Activated T-helper 1 cell treated with anti-CD3 and anti-CD28 coated beads, Interleukin-12 subunit alpha, Interleukin-12 subunit beta, Interleukin-2, Interleukin-4 antibody, amounts not matched to agents 30 ng/mL and 10 ng/mL and 1 ng/mL, durations not matched to agents 14 hours and 24 hours and 36 hours (primary cell): ENCODE measurements at places on chromosomes 7 and 10.
A peak's percentile ranks its signal among the peaks of the same experiment; 100 is the strongest.

DNA sequence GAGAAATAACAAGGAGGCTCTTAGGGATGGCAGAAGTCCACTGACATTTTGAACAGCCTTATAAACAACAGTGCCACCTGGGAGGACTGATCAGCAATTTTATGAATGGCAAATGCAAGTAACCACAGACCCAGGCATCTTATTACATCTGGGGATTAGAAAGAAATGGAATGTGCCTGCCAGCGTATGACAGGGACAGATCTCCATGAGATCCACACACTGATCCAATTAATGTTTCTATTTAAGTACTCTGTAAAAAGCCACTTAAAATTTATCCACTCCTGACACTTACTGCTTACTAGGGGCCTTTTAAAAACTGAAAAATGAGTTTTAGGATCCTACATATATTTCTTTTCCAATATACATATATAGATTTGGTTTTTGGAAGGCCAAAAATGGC is 28.6 kb downstream of the PARD3 start:
- DNase-seq, result no peak

DNA sequence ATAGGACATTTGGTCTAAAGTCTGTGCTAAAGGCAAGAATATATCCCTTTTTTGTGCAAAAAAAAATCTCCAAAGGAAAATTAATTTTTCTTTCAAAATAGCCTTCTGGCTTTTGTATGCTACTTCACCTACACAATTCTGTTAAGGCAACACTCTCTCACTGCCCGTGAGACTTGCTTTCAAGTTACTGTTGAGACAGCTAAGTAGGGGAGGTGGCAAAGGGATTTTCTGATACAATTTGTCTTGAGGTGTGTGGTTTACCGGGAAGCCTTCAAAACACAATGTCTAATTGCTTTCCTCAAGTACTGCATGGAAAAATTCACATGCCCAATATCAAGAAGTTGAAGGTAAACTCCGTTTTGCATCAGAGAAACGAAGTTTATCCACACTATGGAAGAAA is 50.8 kb upstream of the RSU1 start:
- DNase-seq, result no peak

DNA sequence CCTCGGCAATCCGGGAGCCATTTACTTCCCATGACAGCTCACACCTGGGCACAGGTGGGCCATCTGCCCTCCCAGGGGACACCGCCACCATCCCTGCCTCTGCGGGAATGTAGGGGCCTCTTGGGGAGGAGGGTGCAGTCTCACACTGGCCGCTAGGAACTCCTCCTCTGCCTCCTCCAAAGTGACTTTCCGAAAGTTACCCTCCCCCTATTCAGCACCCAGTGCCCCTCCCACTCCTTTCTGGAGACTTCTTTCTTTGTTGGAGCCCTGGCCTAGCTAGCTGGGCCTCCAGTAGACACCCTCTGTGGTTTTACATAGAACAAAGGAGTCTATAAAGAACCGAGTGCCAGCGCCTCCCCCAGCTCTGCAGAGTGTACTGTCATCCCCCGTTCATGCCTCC is 45.8 kb upstream of the MNX1 start:
- no peak for DNase-seq

- DNase-seq, result no peak
Measured at GRCh38 chr7:30612658-30613265, 18.1 kb downstream of the GARS1 start.

GRCh38 chr10:37789590-37789989 is 67.8 kb downstream of the ZNF248 start:
- DNase-seq, result no peak

DNA sequence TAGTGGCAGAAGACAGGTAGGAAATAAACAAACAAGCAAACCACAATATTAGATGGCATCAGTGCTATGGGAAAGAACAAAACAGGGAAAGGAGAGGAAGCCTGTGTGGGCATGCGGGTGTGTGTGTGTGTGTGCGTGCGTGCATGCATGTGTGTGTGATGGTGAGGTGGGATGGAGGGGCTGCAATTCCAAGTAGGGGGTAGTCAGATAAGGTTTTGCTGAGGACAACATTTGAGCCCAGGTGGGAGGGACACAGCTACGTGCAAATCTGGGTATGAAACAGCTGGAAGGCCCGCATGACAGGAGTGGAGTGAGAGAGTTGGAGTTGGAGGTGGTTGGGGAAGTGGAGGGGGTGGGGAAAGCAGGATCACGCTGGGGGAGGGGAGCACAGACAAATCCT is 121.0 kb upstream of the PARD3 start:
- DNase-seq, result no peak

GRCh38 chr10:34655286-34656170 is 159.6 kb downstream of the PARD3 start:
- peak; percentile 9 for DNase-seq

GRCh38 chr7:150620617-150621371 is 11.4 kb downstream of the GIMAP6 start:
- no peak for DNase-seq

GRCh38 chr7:21256310-21256877 is 171.5 kb upstream of the SP4 start:
- no peak for DNase-seq

GRCh38 chr10:132972149-132972985 is 30.0 kb upstream of the CFAP46 start:
- no peak for DNase-seq

GRCh38 chr10:64558094-64558835 is 1037.1 kb downstream of the REEP3 start:
- DNase-seq, result no peak

- DNase-seq, result no peak
Measured at GRCh38 chr10:113006656-113007342, 56.8 kb downstream of the TCF7L2 start.

GRCh38 chr7:73716318-73716890 is 3.1 kb downstream of the STX1A start:
- DNase-seq, result no peak

GRCh38 chr10:34169131-34169530 is 646.0 kb downstream of the PARD3 start:
- DNase-seq, result no peak

GRCh38 chr7:22339725-22340390 is 17.1 kb downstream of the RAPGEF5 start:
- no peak for DNase-seq
